Kidney (tissue), 22 donors: ENCODE measurements at places on chromosomes 2 and 18.

DNA sequence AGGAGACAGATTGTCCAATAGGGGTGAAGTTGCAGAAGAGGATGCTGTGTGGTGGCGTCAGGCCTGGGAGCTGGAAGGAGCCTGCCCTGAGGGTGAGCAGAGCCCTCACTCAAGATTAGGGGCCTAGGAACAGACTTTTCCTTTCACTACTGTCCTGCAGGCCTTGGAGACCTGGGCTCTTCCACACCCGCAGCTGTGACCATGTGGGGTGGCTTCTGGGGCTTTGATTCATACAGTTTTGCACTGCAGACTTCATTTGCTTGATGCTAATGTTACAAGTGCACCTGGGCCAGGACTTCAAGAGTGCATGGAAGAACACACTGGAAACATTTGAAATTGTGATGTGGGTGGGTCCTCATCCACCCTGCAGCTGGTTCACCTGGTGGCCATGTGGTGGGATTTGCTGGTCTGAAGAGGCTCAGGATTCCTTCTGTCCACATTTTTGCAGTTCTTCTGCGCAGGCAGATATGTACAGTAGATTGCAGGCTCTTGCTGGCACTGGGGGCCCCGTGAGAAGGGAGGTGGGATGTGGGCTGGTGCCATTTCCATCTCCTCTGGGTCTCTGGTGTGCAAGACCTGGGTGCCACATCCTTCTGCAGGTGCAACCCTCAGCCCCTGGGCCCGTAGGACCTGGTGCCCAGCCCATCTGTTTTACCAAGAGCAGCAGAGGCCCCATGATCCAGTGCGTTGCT is 9.9 kb downstream of the GLI2 start:
- peak; percentile 28 for DNase-seq

GRCh38 chr2:230690439-230690838 is 22.2 kb upstream of the CAB39 start:
- DNase-seq, result no peak

DNA sequence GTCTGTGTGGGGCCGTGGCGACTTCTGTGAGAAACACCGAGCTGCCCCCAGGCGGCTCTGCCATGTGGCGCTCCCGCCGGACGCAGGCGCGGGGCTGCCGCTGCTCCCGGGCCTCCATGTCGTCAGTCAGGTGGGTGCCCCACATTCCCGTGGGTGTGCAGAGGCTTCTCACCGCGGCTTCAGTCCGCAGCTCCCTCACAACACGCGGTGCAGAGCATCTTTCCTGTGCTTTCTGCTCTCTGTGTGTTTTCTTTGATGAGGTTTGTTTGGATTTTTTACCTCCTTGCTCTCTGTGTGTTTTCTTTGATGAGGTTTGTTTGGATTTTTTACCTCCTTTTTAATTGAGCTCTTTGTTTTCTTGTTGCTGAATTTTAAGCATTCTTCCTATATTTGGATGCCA is 13.0 kb downstream of the AQP12A start:
- peak; percentile 33 for DNase-seq

GRCh38 chr2:199458806-199459285 is 1.1 kb upstream of the SATB2 start:
- no peak for DNase-seq

- DNase-seq, result no peak
Measured at GRCh38 chr2:16537347-16537746, 128.3 kb downstream of the CYRIA start.

GRCh38 chr2:37869771-37870170 is 55.3 kb upstream of the RMDN2 start:
- no peak for DNase-seq

- no peak for DNase-seq
Measured at GRCh38 chr18:51051105-51051712, 21.2 kb downstream of the SMAD4 start.

GRCh38 chr18:79586436-79587225 is 93.0 kb upstream of the CTDP1 start:
- DNase-seq, result peak; percentile 66

- DNase-seq, result no peak
Measured at GRCh38 chr2:30561349-30561748, 114.3 kb downstream of the LCLAT1 start.

DNA sequence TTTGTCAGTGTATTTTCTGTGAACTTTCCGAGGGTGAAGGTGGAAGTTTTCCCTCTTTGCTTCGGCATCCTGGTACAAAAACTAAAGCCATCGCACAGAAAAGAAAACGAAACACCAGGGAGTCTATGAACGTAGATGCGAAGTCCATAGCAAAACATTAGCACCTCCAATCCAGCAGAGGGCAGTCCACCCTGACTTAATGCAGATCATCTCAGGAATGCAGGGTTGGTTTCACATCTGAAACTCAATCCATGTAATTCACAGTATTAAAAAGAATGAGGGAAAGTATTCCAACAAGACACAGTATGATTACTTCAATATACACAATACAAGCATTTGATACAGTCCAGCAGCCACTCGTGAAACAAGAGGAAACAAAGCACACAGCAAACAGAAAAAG is 70.8 kb downstream of the RTP5 start:
- DNase-seq, result no peak

DNA sequence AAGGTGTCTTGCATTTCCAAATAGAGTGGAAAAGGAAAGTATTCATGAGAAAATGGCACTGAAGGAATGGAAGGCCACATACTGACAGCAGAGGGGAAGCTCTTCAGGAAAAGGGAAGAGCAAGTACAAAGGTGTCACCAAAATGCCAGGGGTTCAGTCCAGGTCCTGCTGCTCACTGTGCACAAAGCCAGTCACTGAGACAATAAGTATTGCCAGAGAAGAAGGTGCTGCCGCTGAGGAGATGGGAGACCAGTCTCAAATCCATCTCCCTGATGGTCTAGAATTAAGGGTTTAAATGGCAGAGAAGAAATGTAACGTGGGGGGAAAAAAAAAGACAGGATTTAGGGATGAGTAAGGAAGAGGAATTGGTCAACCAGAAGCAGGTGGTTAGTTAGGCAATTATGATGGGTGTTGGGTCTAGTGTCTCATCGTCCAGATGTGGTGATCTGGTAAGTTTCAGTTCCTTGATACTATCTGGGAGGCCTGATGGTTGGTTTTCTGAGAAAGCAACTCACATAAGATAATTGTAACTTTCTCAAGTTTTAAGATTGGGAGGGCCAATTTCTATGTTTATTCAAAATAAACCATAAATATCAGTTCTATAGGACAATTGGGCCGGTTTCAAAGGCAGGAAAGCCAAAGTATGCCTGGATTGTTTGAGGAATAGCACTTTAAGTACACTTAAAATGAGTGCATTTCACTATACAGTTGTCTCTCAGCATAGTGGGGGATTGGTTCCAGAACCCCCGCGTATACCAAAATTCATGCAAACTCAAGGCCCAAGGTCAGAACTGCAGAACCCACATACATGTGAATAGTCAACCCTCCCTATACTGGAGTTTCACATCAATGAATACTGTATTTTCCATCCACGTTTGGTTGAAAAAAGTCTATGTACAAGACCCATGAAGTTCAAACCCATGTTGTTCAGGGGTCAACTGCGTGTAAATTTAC is 109.1 kb upstream of the DNAJC10 start:
- no peak for DNase-seq

- no peak for DNase-seq
Measured at GRCh38 chr18:47635416-47635815, 295.0 kb downstream of the SMAD2 start.

DNA sequence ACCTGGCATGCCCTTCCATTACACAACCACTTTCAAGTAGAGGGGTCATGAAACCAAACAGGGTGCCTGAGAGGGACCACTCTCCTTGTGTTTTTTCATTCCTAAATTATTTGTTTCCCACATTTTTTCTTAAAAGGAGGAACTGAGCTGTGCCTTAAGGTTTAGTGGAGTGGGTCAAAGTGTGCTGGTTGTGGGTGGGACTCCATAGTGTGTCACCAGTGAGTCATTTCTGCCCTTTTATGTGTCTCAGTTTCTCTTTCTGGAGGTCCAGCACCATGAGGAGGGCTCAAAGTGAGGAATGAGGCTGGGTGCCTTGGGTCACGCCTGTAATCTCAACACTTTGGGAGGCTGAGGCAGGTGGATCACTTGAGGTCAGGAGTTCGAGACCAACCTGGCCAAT is 37.8 kb downstream of the COMMD1 start:
- DNase-seq, result no peak

GRCh38 chr2:102436323-102436722 is 13.4 kb downstream of the IL18RAP start:
- DNase-seq, result no peak

- no peak for DNase-seq
Measured at GRCh38 chr2:144133936-144134665, 385.8 kb downstream of the ZEB2 start.

DNA sequence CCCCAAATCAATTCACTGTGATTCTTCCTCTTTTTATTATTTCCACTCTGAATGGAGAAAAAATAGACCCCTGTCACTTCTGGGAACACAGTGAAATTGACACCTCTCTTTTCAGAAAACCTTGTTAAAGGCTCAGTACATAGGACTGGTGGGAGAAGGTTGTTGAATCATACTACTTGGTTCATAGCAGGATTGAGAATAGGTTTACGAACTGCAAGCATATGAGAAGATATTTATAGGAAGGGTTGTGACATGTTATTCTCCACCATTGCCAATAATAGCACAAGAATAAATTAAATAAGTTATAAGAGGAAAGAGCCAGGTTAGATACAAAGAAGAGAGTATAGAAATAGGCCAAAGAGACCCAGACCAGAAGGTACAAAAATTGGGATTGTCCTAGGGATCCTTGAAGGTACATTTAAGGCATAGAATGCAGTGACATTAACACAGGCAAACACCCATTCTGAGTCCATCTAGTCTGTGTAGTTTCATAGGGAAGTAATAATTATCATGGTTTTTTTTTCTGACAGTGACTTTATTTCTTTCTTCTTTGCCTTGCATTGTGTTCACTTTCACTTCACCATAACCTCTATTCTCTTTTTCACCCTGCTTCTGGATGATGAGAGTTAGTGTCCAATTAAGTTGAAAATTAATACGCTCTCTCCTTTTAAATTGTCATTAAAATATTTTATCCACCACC is 21.8 kb upstream of the SERPINE2 start:
- no peak for DNase-seq

GRCh38 chr18:51946946-51947345 is 393.1 kb upstream of the DCC start:
- DNase-seq, result no peak

GRCh38 chr18:49697757-49698524 is 115.4 kb downstream of the ACAA2 start:
- peak; percentile 49 for DNase-seq

DNA sequence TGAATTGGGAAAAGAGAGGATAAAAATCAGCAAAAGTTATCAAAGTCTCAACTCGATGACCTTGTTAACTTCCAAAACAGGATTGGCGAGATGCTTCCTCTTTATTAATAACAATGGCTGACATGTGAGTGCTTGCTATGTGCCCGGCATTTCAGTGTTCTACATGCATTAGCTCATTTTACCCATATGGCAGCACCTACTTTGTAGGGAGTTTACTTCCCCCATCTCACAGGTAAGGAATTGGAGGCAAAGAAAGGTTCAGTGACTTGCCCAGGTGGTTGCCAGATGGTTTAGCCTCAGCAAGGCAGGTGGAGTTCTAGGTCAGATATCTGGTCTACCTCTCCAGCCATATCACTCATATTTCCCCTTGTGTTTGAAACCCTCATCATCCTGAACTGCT is 12.4 kb downstream of the TFCP2L1 start:
- no peak for DNase-seq

DNA sequence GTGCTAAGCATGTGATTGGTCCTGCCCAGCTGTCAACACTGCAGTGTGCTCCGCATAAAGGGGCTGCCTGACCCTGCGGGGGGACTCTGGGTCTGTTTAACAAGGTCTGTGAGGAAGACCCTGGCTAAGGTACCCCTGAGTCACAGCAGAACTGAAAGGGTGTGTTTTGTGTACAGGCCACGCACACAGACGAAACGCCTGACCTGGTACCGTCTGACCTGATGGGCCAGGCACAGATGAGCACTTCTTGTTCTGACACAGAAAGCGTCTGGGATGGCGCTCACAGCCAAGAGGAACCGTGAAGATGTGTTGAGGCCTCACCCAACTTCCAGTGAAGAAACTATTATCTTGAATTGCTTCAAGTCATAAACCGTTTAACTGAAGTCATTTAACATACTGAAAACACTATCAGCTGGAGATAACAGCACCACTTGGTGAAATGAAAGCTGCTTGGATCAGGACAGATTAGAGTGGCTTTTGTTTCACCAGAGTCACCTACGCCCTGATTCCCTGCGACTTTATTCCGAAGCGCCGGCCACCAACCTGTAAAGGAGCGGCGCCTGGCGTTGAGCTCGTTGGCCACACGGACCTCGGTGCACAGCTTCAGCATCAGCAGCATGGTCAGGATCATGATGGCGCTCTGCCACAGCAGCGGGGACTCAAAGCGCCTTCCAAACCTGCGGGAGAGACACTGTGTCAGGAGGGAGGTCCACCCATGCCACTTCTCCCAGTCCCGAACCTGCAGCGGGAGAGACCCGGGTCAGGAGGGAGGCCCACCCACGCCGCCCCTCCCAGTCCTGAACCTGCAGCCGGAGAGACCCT is 8.5 kb downstream of the SLC66A2 start:
- no peak for DNase-seq

DNA sequence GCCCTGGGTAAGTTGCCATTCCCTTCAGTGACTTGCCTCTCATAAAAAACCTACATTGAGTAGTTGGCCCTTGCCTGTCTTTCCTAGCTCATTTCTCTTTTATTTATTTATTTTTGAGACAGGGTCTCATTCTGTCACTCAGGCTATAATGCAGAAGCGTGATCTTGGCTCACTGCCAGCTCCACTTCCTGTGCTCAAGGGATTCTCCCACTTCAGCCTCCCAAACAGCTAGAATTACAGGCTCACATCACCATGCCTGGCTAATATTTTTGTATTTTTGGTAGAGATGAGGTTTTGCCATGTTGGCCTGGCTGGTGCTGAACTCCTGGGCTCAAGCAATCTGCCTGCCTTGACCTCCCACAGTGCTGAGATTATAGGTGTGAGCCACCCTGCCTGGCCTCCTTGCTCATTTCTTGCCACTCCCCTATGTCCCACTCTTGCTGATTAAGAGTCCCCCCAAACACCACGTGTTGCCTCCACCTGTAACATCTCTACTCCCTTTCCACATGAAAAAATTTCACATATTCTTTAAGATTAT is 12.6 kb downstream of the EVA1A start:
- DNase-seq, result no peak

- DNase-seq, result peak; percentile 15
Measured at GRCh38 chr2:233079953-233080835, 20.1 kb downstream of the INPP5D start.

GRCh38 chr2:120514521-120514920 is 168.6 kb downstream of the INHBB start:
- no peak for DNase-seq

DNA sequence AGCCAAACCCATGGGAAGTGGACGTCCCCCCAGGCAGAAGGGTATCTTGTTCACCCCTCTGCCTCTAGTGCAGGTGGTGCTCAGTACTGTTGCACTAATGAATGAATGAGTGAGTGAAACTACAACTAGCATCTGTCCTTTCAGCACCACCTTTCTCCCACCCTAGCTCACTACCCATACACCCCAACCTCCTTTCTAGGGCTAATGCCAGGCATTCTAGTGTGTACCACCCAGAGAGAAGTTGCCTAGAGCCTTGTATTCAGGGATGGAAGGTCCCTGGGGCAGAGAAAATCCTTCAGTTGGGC is 22.5 kb downstream of the CCT7 start:
- no peak for DNase-seq

GRCh38 chr2:107354175-107354574 is 468.2 kb upstream of the ST6GAL2 start:
- no peak for DNase-seq
